ENCODE measurements at places on chromosomes 5 and 9.

GRCh38 chr5:67999391-67999790, 216.2 kb upstream of the PIK3R1 start:
- no peak for DNase-seq

- no peak for DNase-seq
Measured at GRCh38 chr5:160185626-160186360, 43.5 kb upstream of the FABP6 start.

GRCh38 chr9:111144741-111145140, 106.5 kb upstream of the LPAR1 start:
- DNase-seq = no peak

DNA sequence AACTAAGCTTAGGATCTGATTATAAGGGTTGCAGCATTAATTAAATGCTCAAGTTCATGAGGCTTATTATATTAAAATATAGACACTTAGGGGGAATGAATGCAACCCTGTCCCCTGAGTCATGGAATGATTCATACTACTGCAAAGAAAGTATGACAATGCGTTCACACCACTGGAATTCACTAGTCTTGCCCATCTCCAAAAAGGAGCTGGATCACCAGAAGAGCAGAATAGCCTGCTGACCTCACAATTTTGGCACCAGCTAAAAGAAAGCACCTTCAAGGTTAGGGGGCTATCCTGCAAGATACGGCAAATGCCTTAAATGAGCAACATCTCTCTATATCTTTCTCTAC, 32.0 kb upstream of the TMED7 start:
- DNase-seq = no peak

GRCh38 chr9:84947412-84947972, 278.0 kb downstream of the NTRK2 start:
- no peak for DNase-seq

GRCh38 chr5:155276231-155276630, 262.7 kb downstream of the KIF4B start:
- no peak for DNase-seq

DNA sequence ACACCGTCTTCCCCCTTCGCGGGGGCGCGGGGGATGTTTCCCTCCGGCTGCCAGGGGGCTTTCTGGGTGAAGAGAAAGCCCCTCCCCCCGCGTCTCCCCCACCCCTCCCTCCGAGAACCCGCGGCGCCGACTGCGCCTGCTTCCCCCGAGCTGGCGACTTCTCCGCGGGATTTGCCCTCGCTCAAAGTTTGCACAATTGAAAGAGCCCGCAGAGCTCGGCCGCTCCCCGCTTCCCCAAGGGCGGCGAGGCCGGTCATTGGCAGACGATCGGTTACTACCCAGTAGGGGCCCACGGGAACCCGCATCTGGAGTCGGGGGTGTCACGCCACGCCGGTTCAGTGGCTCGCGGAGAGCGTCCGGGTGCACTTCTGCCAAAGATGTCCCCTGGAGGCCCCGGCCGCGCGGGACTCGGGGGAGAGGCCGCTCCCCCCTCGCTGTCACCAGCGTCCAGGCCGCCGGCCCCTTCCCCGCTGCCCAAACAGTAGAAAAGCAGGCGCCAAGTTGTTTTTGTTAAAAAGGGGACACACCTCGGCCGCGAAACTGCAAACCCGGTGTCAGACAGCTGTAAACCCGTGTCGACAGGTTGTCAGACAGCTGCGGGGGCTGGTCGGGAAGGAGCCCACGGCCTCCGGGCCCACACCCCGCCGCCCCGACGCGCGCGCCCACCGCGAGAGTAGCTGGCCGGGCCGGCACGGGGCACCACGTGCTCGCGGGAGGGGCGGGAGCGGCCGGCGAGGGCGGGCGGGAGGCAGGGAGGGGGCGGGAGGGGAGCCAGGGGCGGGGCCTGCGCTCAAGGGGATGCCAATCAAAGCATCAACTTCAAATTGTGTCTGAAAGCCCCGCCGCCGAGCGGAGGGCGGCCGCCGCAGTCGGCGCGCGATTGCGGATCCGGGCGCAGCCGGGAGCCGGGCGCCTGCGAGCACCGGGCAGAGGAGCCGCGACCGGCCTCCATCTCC, at the start of gene IRX1:
TSS of gene IRX1 (plus strand) at position 827 of the 956 bp plus-strand sequence. CDS start 274 bp downstream, outside the sequence.
- no peak for DNase-seq

- no peak for DNase-seq
Measured at GRCh38 chr5:143913008-143913752, 101.2 kb downstream of the HMHB1 start.

DNA sequence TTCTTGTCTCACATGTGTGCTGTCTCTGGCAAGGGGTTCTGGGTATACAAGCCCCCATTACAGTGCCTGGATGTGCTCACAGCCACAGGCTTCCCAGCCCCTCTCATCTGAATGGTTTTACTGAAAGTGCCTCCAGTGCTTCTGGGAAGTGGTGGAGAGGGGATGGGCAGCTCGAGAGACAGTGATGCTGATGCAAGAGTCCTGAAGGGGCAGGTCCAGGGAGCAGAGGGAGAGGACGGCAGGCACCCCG, 93.5 kb downstream of the PHF2 start:
- no peak for DNase-seq

GRCh38 chr9:78132701-78133058, 101.1 kb upstream of the GNAQ start:
- DNase-seq = peak; percentile 46

- DNase-seq = no peak
Measured at GRCh38 chr9:21251190-21251589, 11.4 kb upstream of the IFNA14 start.

- DNase-seq = no peak
Measured at GRCh38 chr9:129868872-129869486, 33.7 kb downstream of the USP20 start.

DNA sequence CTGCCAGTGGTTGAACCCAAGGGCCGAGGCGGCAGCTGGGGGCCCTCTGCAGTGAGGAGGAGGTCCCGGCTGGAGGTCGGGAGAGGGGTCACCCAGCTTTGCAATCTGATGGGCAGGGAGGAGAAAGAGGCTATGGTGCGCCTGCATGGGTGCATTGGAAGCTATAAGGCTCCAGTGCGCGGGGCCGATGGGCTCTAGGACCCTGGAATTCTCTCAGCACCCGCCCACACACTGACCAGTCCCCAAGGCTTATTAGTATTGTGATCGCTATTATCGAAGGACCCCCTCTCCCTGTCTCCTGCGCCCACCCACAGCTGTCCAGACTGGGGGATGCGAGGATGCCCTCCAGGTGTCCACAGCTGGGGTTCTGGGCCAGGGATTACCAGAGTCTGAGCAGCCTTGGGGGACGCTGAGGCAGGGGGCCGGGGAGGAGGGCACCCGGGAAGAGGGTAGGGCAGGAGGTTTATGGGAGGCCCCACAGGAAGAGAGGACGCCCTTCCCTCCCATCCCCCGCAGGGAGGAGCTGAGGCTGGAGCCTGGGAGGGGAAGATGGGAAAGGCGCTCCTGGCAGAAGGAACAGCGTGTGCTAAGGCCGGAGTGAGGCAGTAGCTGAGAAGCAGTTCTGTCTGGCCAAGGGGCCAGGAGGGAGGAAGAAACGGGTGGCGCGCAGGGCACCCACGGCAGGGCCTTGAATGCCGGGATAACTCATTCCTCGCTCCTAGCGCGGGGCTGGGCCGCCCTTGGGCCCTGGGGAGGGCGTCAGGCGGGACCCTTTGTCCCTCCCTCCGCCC, 24.2 kb downstream of the C9orf50 start:
- no peak for DNase-seq

- no peak for DNase-seq
Measured at GRCh38 chr9:98794802-98795201, 1.6 kb downstream of the ANKS6 start.

DNA sequence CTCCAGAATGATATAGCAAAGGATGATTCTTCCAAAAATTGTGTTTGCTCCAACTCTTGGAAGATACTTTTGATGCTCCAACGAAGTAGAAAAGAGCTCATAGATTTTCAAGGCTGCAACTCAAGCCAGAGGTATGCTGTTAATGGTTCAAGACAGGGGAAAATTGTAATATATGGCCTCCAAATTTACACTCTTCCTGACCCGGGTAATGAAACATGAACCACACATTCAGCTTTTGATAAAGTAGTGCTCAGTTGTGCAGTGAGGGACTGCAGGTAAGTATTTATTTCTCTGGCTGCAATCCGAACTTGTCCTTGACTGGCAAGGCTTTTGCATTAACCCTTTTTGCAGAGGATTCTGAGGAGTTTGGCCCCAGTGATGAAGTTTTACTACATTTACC, 446.4 kb downstream of the RASEF start:
- DNase-seq = no peak

GRCh38 chr5:14869233-14869632, 2.3 kb downstream of the ANKH start:
- no peak for DNase-seq

DNA sequence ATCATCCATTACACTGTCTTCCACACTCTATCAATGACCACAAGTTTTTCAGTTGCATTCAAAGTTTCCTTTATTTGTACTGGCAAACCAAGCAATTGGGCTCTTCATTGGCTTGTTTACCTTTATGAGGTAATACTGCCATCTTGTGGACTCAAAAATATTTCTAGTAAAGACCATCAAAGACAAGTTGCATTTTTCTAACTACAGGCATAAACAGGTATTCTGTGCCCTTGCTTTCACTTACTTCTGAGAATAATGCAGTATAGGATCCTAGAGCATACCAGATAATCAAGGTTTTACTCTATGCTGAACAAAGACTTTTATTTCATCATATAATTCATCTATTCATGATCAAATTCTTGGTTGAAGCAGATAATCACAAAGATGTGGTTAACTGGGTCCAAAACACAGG, 173.7 kb upstream of the POU5F2 start:
- peak; percentile 65 for DNase-seq

GRCh38 chr5:156942064-156942463, 21.0 kb downstream of the TIMD4 start:
- DNase-seq = no peak

- no peak for DNase-seq
Measured at GRCh38 chr5:136222580-136223235, 29.7 kb upstream of the SMIM32 start.

DNA sequence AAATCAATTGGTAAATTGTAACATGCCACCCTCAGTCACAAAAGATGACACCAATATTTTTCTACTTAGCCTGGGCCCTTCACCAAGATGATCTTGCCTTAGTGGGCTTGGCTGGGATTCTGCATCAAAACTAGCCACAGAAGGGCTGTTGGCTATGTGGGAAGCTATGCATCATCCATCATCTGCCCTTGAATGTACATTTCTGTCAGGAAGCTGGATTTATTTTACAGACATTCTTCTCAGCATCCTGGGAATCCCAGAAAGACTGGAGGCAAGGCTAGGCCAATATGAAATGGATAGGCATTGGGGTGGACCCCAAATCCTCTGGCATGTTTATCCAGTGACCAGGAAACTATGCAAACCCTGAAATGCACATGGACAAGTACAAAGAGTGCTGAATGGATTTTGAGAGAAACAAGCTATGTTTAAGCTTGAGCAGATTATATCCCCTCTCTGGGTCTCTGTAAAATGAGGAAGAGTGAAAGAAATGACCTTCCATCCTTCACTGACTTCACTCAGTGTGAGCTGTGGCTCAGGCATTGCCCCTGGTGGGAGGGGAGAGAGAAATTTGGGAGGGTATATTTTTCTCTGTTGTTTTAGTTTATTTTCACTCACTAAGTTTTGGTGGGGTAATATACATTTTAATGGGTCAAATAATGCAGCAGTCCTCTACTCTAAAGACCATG, 283.6 kb downstream of the EBF1 start:
- DNase-seq = no peak

DNA sequence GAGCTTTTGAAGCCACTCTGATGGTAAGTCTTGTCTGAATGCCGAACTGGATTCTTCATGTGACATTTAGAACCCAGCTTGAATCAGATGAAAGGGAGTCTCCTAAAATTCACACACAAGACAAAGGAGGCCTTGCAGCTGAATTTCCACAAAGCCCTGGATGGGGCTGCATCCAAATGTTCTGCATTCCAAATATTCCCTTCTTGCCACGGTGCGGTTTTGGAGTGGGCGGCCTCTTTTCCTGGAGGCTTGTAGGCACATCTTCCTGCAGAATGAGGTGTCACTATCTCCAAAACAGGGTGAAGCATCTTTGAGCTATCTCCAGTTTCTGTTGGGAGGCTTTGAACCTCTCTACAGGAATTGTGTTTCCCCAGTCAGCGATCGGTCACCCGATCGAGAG, 342.7 kb downstream of the ARHGEF28 start:
- no peak for DNase-seq

DNA sequence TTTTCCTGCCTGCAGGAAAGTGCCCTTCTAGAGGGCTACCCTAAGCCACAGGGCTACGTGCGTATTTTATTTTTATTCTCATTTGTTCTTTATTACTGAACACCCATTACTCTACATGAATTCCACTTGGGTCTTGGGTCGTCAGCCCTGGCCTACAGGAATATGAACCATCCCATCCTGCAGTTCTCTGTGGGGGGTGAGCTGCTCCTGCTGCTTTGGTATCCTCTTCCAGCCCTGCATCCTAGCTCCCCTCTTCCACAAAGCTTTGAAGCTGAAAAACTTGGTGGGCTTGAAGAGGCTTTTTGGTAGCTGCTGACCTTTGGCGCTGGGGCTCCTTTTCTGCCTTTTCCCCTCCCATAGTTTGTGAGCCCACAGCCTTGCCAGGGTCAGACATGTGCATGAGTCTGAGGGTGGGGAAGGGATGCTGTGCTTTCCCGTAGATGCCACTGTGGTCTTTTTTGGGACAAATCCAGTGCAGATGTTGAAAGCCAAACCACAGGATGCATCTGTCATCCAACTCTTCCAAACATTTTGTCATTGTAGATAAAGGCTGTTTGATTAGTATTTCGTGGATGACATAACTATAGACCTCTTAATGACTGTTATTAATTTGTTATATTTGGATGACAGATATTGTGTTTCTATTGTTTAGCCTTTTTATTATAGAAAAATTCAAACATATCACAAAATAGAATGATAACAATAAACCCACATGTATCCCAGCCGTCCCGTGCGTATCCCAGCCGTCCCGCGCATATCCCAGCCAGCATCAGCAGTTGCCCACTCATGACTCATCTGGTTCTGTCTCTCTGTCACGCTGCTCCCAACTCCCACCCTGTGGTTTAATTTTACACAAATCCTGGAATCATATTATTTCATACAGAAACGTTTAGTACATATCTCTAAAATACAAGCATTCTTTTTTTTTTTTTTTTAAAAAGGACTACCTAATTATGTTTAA, 43.9 kb downstream of the SLC46A2 start:
- DNase-seq = no peak

GRCh38 chr5:1878050-1878849, 4.5 kb downstream of the IRX4 start:
- DNase-seq = no peak

DNA sequence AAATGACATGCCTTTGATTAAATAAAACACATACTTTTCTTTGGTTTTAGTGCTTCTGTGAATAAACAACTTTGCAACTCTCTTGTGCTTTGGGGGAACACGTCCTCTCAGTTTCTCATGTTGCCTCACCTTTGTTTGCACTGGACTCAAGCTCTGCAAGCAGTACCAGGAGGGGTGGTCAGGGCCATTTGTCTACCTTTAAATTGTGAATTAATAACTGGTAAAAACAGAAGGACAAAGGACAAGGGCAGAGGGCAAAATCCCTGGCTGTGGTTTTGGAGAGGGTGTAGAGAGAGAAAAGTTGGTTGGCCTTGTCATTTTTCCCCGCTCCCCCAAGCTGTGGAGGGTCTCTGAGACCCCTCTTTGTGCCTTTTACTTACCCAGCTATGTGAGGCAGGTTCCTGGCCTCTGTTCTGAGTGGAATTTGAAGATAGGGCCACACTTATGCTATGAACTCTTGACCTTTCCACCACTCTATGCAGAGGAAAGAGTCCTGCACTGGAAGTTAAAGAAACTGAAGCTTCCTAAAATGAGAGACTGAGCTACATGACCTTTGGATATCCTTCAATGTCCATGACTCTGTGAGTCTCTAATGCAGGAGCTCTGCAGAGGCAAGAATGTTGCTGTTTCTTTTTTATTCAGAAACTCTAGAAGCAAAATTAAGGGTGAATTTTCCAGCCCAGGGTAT, 55.1 kb upstream of the MOCS2 start:
- DNase-seq = no peak

GRCh38 chr5:29051509-29051908, 2013.1 kb upstream of the CDH9 start:
- DNase-seq = no peak
